RKO (cell line): ENCODE measurements at places on chromosomes 4 and X.

DNA sequence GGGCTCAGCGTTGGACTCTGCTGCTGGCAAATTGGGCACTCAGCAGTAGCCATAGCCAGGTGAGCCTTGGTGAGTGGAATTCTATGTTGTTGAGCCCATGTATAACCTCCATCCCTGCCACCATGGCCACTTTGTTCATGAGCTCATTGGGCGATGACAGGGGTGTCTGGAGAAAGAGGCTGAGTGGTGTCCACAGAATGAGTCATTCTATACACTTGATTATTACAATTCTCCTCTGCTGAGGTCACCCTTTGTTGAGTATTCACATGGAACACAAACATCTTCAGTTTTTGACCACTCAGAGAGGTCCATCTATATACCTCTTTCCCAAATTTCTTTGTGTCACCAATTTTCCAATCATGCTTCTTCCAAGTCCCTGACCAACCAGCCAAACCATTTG, 1341.7 kb downstream of the PCDH7 start:
- DNase-seq, result peak; percentile 27

DNA sequence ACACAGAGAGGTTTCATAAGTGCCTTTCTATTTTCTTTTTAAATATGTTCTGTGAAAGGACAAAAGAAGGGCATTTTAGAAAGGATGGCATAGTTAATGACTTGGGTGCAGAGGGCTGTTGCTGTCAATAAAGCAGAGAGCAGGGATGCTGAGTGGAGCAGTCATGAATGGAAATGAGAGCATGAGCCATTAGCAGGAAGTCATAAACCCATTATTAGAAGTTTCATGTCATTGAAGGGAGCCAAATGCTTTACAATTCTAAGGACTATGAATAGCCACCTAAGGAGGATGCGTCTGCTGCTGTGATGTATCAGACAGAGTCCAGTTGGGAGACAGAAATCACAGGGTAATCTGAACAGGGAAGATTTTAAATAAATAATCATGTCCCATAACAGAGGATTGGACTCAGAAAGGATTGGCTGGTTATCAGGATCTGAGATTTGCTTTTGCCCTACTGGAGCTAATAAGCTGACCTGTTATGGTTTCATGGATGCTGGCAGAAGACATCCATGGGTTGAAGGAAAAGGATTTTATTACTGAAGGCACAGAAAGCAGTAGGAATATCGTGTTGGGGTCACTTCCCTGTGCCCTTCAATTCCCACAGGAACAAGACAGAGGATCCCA, 47.5 kb upstream of the WDR19 start:
- DNase-seq, result no peak

GRCh38 chr4:71026086-71026485, 32.6 kb downstream of the DCK start:
- peak; percentile 85 for DNase-seq

- DNase-seq, result peak; percentile 35
Observed at GRCh38 chr4:98642991-98643426, 15.4 kb downstream of the TSPAN5 start.

- DNase-seq, result peak; percentile 4
Observed at GRCh38 chrX:31606771-31607170, 534.9 kb upstream of the FTHL17 start.

GRCh38 chr4:110071466-110071865, 126.9 kb downstream of the ELOVL6 start:
- DNase-seq, result no peak

GRCh38 chr4:83080561-83080960, 34.0 kb downstream of the PLAC8 start:
- DNase-seq, result no peak

- DNase-seq, result no peak
Observed at GRCh38 chr4:128862608-128863311, 53.3 kb downstream of the JADE1 start.

GRCh38 chr4:176864238-176864637, 71.5 kb upstream of the VEGFC start:
- no peak for DNase-seq

GRCh38 chr4:70581980-70582379, 10.1 kb upstream of the AMBN start:
- no peak for DNase-seq

- no peak for DNase-seq
Observed at GRCh38 chr4:110417136-110417535, 58.8 kb upstream of the ENPEP start.

DNA sequence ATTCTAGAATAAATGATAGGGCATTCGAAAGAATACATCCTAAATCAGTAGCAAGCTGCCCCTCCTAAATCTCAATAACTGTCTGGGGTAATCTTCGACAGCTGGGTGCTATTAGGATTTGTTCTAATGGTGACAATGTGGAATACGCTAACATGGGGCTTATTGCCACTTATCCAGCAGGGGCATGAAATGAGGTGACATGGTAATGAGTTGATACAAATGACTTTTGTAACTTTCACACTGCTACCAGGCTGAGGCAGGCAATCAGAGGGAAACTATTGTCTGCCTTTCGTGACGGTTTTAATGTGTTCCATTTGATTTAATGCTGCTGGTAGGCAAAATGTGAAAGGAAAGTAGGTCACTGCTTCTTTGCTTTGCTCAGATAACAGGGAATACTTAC, 1047.4 kb upstream of the PABPC4L start:
- DNase-seq, result no peak
